Dermis microvascular lymphatic vessel endothelial cell (primary cell): ENCODE measurements at places on chromosomes 2 and 18. TPM values are rescaled to one million over a fixed set of nuclear protein-coding genes. Genes with fewer than 3 reads are reported as not detected.

- no peak for DNase-seq
These were observed 1.7 kb upstream of the FOSL2 start for GRCh38 chr2:28390746-28391563.

Gene GALR1
- total RNA-seq = not detected in 2 replicates

DNA sequence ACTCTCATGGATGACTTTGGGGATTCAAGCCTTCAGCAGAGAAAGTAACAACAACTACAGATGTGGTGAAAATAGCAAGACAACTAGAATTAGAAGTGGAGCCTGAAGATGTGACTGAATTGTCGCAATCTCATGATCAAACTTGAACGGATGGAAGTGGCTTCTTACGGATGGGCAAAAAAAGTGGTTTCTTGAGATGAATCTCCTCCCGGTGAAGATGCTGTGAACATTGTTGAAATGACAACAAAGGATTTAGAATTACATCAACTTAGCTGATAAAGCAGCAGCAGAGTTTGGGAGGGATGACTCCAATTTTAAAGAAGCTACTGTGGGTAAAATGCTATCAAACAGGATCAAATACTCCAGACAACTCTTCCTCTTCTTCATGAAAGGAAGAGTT lies 43.1 kb downstream of the AAK1 start:
- DNase-seq = no peak

DNA sequence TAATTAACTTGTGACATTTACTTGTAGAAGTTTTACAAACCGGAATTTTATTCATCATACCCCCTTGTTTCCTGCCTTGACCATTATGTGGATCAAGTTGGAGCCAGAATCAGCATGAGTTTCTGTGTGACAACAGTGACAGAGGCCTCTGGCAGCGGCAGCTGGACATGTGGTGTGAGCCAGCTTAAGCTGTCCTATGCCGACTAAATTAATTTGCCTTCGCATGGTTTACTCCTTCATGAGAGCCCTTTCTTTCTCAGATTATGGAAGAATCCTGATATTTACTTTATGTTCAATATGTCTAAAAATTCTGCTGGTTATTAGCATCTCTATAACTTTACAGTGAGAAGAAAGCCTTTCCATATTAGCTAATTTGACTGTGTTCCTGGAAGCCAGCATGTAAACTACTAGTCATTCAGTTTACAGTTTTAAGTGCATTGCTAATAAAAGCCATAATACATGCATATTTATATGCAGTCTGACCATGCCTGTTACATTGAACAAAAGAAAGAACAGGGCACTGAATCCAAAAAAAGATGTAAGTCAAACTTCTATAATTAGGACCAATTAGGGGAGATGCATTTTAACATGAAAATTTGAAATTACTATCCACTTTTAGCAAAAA lies 495.8 kb upstream of the ACVR2A start:
- DNase-seq = no peak

Gene SERPINB13
- not detected in 2 replicates for total RNA-seq

- DNase-seq = no peak
These were observed 23.4 kb downstream of the FEZ2 start for GRCh38 chr2:36574560-36574959.

Gene SLC66A2
- total RNA-seq = 33.2 and 47.3 TPM in 2 replicates
